ENCODE measurements at places on chromosomes 16 and 17.

DNA sequence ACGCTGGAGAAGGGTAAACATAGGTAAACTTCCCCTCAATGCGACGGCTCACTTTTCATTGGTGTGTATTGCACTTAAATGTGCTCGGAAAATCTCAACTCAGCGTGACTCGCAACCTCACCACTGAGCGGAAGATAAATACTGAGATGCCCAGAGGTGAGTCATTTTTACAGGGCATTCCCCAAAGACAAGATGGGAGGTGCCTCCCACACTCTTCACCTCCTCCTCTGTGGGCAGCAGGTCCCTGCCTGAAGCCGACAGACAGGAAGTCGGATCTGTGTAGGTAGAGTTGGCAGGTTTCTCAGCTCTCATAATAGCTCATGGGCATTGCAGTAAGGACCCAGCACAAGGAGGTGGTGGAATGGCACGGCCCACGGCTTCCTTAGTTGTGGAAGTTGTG, 274.6 kb upstream of the HSBP1 start:
- DNase-seq = no peak

DNA sequence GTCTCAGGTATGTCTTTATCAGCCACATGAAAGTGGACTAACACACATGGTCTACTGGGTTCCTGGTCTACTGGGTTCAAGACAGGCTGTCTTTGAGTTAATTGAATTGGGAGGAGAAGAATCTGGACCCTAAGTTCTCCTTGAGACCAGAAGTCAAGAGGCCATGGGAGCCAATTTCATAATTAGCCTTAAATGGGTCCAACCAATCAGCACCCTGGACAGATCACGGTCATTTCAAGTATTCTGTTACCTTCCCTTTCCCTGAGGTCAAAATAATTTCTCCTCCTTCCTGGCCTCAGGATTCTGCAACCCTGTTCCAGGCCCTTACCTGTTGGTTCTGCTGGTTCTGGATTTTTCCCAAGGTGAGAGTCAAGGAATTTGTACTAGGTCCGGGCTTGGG, 23.8 kb downstream of the OSBPL7 start:
- no peak for DNase-seq

- DNase-seq = no peak
Measured at GRCh38 chr17:47987240-47987835, 16.4 kb downstream of the CDK5RAP3 start.

DNA sequence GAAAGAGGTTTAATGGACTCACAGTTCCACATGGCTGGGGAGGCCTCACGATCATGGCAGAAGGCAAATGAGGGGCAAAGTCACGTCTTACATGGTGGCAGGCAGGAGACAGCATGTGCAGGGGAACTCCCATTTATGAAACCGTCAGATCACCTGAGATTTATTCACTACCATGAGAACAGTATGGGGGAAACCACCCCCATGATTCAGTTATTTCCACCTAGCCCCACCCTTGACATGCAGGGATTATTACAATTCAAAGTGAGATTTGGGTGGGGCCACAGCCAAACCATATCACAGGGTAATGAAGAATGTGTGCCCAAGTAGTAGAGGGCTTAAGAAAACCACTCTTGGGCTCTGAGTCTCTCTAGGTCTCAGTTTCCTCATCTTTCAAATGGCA, 85.1 kb downstream of the PRKCB start:
- DNase-seq = no peak

- DNase-seq = no peak
Measured at GRCh38 chr17:64400642-64401041, 10.0 kb upstream of the PECAM1 start.

GRCh38 chr17:35089586-35090296, 26.2 kb upstream of the RFFL start:
- DNase-seq = no peak

- no peak for DNase-seq
Measured at GRCh38 chr17:43645450-43645764, 16.3 kb downstream of the MEOX1 start.

DNA sequence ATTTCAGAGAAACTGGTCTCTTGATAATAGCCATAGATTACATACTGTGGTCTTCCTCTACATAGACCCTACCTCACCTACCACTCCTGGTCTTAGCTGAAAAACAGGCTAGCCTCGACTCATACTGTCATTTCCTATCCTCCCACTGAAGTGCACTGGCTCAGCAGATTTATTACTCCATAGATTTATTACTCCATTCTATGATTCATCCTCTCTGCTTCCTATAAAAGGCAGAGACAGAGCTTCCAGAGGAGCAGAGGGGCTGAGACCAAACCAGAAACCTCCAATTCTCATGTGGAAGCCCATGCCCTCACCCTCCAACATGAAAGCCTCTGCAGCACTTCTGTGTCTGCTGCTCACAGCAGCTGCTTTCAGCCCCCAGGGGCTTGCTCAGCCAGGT, at the start of gene CCL7:
CCL7 (plus strand) TSS at position 253 of the 400 bp plus-strand sequence; CDS start at position 323, 70 bp downstream.
- no peak for DNase-seq

DNA sequence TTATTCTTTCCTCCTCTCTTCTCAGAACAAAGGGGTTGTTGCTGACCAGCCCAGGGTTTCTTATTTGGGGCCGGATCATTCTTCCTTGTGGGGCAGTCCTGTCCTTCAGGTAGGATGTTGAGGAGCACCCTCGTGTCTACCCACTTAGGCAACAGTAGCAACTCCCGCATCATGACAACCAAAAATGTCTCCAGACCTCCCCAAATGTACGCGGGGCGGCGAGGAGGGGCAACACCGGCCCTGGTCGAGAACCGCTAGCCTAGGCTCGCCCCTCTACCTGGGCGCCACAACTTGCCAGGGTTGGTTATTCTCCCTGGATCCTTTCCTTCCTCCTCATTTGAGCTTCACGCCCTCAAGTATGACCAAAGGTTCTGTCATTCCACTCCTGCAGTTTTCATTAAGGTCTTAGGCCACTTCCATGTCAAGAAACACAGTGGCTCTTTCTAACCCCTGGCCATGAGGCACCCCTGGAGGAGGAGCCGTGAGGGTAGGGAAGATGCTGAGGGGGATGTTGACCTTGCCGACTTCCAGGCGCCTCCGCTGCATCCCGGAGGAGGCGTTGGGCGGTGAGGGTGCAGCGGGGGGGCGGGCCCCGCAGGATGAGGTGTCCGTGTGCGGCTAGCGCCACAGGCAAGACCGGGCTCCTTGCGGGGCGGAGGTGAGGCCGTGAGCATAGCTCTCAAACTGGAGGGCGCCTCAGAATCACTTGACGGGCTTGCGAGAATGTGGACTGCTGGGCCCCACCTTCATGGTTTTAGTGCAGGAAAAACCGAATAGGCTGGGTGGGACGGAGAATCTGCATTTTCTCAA, 712 bp upstream of the SPECC1 start:
- peak; percentile 27 for DNase-seq

GRCh38 chr16:56298116-56298515, 106.8 kb downstream of the GNAO1 start:
- DNase-seq = no peak

DNA sequence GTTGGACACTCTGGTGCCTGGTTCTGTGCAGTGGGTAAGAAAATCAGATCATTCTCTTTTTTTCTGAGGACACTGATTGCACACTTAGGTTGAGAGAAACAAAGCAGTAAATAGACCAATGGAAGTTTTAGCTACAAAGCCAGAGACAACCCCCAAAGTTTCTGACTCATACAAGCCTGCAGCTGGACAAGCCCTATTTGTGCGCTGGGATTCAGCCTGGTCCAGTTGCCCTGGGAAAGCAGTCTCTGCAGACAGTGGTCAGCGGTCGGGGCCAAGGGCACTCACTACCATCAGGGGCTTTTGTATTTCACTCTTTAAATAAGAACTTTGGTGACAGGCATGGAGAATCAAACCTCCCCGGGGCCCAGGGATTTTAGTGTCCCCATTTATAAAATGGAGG, 6.0 kb upstream of the RHBDL3 start:
- DNase-seq = no peak

GRCh38 chr16:6861135-6861814, 471.4 kb upstream of the RBFOX1 start:
- DNase-seq = no peak

DNA sequence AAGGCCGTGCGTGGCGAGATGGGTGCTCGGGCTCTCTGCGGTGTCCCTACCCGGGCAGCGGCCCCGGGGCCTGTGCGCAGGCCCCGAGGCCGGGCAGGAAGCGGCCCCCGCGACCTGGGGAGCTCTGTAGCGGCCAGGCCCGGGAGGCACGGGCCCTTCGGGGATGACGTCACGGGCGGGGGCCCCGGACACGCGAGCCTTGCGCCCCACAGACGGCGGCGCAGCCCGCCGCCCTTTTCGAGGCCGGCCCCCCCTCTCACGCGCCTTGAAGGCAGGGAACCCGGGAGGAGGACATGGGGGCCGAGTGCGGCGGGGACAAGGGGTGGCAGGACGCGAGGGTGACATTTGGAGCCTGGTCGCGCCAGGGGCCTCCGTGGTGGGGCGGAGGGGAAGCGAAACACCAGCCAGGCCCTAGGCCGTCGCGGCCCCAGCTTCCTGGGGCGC, 1.1 kb downstream of the RAI1 start:
- peak; percentile 68 for DNase-seq

DNA sequence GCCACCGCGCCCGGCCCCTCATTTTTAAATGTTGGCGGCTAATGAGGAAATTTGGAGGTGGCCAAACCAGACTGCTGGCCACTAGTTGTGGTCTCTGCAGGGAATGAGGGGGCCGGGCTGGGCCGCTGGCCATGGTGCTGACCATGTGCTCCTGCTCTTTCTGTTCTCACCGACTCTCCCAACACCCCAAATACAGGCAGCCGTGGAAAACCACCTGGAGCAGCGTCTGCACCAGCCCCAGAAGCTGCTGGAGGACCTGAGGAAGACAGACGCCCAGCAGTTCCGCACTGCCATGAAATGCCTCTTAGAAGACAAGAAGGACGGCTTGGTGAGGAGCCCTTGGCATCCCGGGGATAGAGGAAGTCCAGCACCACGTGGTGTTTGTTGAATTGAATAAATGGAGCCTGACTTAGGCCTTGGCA, 21.3 kb downstream of the OTOA start:
- no peak for DNase-seq

GRCh38 chr17:78387977-78388941, 9.8 kb downstream of the PGS1 start:
- no peak for DNase-seq

DNA sequence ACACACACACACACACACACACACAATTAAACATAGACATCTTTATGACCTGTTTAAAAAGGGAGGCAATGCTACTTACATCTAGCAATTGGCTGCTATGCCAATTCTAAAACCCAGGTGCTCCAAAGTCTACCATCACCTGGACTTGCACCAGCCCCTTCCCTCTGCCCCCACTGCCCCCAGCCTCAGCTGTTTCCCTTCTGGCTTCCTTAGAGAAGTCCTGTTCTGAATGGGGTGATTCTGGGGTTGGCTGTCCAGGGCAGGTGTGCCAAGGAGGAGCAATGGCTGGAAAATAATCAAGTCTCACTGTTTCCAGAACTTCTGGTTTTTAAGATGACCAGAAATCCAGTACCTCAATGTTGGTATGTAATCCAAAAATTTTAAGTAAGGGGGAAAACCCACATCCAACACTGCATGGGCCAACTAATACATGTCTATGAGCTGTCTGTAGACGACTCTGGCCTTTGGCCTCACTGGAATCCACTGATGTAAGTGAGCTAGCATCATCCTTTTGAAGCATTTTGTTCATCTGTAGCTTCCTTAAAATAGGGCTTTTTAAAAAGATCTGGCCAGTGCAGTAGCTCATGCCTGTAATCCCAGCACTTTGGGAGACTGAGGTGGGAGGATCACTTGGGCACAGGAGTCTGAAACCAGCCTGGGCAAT, 2.1 kb downstream of the IFT20 start:
- DNase-seq = no peak

- DNase-seq = no peak
Measured at GRCh38 chr17:44745301-44745700, 13.5 kb upstream of the ADAM11 start.

- no peak for DNase-seq
Measured at GRCh38 chr16:87880117-87880696, 10.9 kb upstream of the SLC7A5 start.

DNA sequence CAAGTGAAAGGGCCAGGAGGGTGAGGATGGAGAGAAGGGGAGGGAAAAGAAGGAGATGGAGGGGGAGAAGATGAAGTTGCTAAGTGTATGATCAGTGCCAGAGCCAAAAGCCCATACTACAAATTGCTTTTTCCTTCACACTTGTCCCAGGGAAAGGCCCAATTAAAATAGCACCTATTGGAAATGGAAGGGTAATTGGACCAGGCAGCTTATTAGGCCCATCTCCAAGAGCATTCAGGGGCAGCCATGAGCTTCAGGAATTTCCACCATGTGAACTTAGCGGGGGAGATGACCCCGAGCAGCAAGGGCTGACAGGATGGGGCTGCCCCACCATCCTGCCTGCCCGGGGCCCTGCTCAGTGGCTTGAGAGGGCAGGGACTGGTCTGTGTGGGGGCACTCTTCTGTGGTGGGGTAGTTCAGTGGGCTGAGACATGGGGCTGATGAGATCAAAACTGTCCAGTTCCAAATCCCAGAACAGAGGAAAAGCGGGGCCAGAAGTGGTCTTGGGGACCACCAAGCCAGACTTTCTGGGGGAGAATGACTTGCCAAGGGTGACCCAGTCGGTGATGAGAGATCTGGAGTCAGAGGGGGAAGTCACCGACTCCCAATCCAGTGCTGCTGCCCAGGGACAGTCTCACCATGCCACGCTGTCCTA, 27.5 kb downstream of the GOSR2 start:
- no peak for DNase-seq

GRCh38 chr17:75595284-75595919, 7.8 kb downstream of the MYO15B start:
- no peak for DNase-seq

DNA sequence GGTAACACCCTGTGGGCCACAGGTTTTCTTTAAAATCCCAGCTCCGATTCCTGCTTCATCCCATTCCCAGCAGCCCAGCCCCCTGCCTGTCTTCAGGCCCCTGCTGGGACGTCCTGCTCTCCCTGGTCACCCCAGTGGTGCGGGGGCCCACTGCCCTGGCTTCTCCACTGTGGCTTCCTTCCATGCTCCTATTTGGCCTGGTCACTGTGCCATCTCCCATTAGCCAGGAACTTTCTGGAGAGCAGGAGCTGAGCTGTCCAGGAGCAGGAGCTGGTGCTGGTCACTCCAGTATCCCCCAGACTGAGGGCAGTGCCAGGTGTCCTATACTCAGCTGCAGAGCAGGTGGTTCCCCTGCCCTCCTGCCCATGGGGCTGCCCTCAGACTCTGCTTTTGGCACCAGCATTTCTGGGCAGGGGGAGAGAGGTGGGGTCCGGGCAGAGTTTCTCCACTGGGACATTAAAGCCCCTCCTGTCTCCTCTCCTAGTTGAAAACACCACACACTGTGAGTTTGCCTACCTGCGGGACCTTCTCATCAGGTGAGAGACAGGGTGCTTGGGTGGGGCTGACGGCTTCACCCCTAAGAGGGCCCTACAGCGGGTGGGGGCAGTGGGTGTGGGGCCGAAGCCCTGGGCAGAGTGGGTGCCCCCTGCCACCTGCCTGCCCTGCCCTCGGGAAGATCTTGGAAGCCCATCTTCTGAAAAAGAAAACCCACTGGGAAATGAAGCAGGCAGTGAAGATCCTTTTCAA, 356.2 kb downstream of the SEC14L1 start:
- no peak for DNase-seq

Data from GM12892 (cell line).